OCI-LY7 (cell line): ENCODE measurements at places on chromosomes 7 and 10. TPM values are rescaled to one million over a fixed set of nuclear protein-coding genes. Genes with fewer than 3 reads are reported as not detected.

Gene CUZD1
- 1.1 and 1.6 TPM in 2 replicates for total RNA-seq

Gene PBLD
- total RNA-seq = 5.9 and 8.0 TPM in 2 replicates

Gene ABCC2
- total RNA-seq = 0.59 and 1.2 TPM in 2 replicates

Gene UNCX
- total RNA-seq = not detected in 2 replicates

Gene SAMD9
- total RNA-seq = 7.6 and 8.7 TPM in 2 replicates

Gene RNLS
- not detected in 2 replicates for total RNA-seq

Gene ADCY1
- total RNA-seq = 0.13 TPM in 1 of 2 replicates, not detected in the other

Gene AHCYL2
- 8.7 and 9.7 TPM in 2 replicates for total RNA-seq

Gene ASIC3
- total RNA-seq = 14.8 and 22.3 TPM in 2 replicates

Gene MRC1
- not detected in 2 replicates for total RNA-seq

Gene ICA1
- 0.49 and 0.50 TPM in 2 replicates for total RNA-seq

Gene PKD1L1
- 0.63 TPM in 2 replicates for total RNA-seq

Gene FAM180A
- not detected in 2 replicates for total RNA-seq

Gene CNPY1
- not detected in 2 replicates for total RNA-seq

Gene SPDYE17
- not detected in 2 replicates for total RNA-seq

Gene BICC1
- total RNA-seq = not detected in 2 replicates

Gene TMEM26
- total RNA-seq = not detected in 2 replicates

Gene H2BK1
- total RNA-seq = not detected in 2 replicates

Gene PODXL
- 2.1 and 2.2 TPM in 2 replicates for total RNA-seq

Gene GHRHR
- total RNA-seq = not detected in 2 replicates

Gene TUBAL3
- not detected in 2 replicates for total RNA-seq

Gene KEL
- total RNA-seq = 1.9 and 2.2 TPM in 2 replicates

Gene PTN
- not detected in 2 replicates for total RNA-seq

Gene PRKG1
- not detected in 2 replicates for total RNA-seq

Gene TLX1
- not detected in 2 replicates for total RNA-seq

Gene AGR3
- total RNA-seq = not detected in 2 replicates

Gene OIT3
- not detected in 2 replicates for total RNA-seq

Gene FRAT1
- 12.2 and 12.4 TPM in 2 replicates for total RNA-seq

Gene RPEL1
- total RNA-seq = not detected in 2 replicates

Gene CH25H
- not detected in 2 replicates for total RNA-seq

Gene GARIN1A
- total RNA-seq = 0.29 and 0.33 TPM in 2 replicates

Gene MRLN
- total RNA-seq = not detected in 2 replicates

Gene FGFBP3
- 2.7 and 3.1 TPM in 2 replicates for total RNA-seq

Gene INMT
- total RNA-seq = 0.15 and 0.32 TPM in 2 replicates

Gene LIPM
- total RNA-seq = not detected in 2 replicates

Gene VWDE
- not detected in 2 replicates for total RNA-seq

Gene SLC18A3
- total RNA-seq = not detected in 2 replicates

Gene MAGI2
- 0.13 and 0.17 TPM in 2 replicates for total RNA-seq

Gene ANKRD61
- 0.27 and 0.68 TPM in 2 replicates for total RNA-seq

Gene OR2A5
- not detected in 2 replicates for total RNA-seq

Gene KCND2
- not detected in 2 replicates for total RNA-seq

Gene UNC5B
- not detected in 2 replicates for total RNA-seq

Gene UTF1
- total RNA-seq = not detected in 2 replicates

Gene STEAP1B
- 1.1 and 2.1 TPM in 2 replicates for total RNA-seq

Gene STOX1
- total RNA-seq = 2.5 and 2.6 TPM in 2 replicates

Gene FBH1
- total RNA-seq = 58.1 and 67.4 TPM in 2 replicates

Gene CTAGE6
- total RNA-seq = not detected in 2 replicates

Gene SPDYE2B
- total RNA-seq = not detected in 2 replicates

Gene HYCC1
- total RNA-seq = 157 and 171 TPM in 2 replicates

Gene NPSR1
- not detected in 2 replicates for total RNA-seq

Gene ACSL5
- total RNA-seq = 23.0 and 25.3 TPM in 2 replicates

Gene MKI67
- total RNA-seq = 192 and 217 TPM in 2 replicates

Gene SEMA3D
- not detected in 2 replicates for total RNA-seq
